ENCODE measurements at places on chromosomes 1 and 21.

DNA sequence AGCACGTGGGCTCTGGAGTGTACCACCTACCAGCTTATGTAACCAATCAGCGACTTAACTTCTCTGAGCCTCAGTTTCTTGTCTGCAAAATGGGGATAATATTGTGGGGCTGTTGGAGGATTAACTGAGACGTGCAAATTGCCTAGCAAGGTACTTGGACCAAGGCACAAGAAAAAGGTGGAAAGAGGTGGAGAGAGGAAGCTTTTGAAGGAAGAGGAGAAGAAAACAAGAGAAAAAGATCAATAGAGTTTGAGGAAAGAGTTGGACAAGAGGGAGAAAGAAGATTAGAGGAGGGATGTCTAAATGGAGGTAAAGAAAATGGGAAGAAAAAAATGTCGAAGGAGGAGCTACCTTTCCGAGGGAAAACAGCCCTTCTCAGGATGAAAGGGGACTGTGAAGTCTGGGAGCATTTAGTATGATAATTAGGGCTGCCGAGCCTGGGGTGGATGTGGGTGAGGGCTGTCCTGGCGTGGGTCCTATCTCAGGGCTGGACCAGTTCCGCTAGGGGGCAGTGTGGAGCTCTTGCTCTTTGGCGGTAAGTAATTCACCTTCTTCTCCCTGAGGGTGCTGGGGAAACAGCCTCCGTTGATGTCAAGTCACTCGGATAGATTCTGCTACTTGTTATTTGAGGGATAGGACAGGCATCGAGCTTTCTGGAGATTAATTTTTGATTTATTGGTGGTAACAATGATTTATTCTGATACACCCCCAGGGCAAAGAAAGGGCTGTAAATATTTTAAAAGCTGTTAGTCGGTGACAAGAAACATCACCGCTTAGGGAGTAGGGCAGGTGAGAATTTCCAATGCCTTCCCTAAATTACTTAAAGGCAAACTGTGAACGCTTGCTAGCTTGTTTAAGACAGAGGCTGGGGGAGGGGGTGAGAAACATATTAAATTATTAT lies 79.0 kb upstream of the NFASC start:
- peak; percentile 68 for DNase-seq

DNA sequence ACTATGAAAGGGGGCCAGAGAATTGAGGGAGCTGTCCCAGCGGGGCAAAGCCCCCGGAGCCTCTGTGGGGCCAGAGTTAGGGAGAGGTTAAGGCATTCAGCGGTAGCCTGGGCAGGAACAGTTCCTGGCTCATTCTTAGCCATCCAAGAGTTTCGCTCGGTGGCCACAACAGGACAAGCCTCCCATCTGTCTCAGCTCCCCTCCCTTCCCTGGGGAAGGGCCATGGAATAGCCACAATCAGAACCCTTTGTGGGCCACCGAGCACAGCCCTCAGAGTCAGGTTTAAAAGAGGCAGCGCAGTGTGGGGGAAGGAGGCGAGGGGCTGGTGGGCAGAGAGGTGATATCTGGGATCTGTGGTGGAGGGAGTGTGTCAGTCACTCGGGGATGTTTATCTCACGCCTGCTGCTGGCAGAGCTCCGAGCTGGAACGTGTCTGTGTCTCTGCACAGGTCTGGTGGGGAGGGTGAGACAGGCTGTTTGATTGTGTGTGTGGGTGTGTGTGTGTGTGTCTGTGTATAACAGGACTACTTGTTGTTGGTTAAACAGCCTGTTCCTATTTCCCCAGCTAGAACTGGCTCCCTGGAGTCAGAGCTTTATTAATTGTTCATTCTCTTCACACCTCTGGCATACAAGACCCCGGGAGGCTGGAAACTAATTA lies 49.6 kb upstream of the GOLT1A start:
- no peak for DNase-seq

DNA sequence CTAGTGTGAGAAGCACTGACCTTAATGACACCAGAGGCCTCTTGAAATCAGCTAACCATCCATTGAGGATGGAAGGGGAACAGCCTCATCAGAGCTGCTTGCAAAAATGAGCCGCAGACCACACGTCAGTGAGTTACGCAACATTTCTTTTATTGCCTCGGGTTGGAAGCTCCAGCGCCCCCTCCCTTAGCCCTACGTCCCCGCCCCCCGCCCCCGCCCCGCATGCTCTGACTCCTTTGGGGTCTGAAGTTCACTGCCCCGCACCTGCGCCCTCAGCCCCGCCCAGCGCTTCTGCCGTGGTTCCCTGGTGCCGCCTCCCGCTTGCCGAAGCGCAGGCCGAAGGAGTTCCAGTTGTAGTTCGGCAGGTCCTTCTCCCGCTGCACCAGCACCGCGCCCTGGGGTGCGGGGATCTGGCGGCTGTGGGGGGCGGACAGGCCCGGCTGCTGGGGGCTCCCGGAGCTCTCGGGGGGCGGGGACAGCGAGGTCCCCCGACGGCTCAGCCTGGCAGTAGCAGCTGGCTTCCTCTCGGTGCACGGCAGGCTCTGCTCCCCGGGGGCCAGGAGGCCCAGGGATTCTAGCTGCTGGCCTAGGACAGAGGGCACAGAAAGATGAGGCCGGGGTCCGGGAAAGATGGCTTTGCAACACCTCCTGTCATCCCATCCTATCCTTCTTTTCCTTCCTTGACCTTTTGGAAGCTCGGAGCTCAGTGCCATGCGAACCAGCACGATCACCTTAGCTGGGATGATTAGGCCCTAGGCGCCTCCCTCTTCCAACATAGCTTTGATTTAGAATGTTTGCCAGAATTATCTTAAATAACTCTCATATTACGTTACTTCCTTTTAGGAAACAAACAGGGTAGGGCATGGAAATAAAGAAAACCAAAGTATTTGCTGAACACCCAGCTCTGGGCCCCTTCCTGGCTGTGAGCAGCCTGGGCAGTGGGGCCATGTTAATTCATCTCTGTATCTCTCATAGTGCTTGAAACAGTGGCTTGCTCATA lies 5.8 kb downstream of the KISS1 start:
- DNase-seq = no peak

DNA sequence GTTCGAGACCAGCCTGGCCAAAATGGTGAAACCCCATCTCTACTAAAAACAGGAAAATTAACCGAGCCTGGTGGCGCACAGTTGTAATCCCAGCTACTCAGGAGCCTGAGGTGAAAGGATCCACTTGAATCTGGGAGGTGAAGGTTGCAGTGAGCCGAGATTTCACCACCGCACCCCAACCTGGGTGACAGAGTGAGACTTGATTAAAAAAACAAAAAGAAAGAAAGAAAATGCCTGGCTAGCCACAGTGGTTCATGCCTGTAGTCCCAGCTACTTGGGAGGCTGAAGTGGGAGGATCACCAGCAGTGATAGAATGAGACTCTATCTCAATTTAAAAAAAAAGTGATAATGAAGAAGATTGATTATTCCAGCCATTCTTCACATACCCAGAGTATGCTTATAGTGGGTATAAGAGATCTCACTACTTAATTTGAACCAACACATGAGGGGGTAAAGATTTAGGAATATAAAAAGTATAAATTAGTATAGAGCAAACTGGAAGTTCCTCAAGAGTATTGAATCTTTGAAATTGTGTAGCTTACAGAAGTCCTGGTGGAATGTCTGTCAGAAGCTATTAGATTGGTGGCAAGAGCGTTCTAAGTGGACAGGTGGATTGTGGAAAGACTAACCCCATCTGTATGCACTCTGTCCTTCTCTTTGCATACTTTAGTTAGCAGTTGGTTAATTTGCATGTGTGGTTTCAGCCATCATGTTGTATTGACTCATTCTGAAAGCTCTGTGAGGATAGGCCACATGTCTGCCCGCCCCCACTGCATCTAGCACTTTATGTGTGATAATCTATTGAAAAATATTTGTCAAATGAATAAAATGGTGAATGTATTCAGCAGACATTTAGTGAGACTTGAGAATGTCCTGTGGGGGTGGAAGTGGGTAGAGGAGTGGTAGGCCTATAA lies 25.0 kb downstream of the RLF start:
- DNase-seq = peak; percentile 35

DNA sequence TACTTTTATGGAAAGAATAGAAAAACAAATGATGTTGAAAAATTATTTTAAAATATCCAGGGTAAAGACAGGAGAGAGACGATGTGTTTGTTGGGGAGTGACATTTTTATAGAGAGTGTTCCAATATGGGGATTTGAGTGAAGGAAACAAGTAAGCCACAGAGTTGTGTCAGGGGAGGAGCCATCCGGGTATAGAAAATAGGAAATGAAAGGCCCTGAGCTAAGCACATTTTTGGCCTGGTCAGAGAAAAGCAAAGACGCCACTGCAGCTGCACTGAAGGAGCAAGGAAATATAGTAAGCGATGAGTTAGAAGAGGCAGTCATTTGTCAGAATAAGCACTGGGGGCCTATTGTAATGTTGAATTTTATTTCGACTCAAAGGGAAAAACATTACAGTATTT lies 107.3 kb upstream of the ADGRL4 start:
- DNase-seq = no peak

DNA sequence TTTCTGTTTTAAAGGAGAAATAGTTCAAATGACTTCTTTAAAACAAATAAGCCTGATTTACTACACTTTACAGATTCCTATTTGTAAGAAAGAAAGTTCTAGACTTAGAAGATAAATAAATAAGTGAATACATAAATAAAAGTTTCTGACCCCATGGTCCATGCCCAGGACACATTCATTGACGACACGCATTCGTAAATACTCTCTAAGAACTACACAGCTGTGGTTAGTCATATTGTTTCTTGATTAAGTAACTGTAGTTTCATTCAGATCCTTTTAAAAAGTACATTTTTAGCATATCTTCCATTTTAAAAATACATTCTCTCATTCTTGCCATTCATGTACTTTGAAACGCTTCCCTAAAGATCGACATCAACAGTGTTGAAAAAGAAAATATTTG lies 497.4 kb downstream of the SETD4 start:
- DNase-seq = no peak

DNA sequence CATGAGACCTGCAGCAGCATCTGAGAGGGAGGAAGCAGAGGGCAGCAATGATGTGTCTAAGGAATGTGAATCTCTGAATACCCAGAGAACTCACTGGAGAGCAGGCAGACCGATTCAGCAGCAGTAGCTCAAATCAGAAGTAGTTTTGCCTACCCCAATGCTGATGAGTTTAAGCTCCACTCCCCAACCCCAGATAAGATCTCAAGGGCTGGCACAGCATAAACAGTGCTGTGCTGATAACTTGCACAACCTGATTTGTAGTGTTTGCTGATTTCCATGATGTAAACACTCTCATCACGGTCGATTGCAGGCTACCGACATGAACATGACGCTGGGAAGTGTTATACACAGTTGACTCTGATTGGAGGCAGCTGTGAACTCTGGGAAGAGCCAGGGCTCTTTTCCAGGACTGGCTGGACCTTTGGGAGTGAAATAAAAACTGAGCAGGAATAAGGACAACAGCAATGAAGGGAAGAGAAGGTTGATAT lies 11.2 kb upstream of the HMGCS2 start:
- DNase-seq = no peak

GRCh38 chr1:226436855-226437491 lies 29.1 kb upstream of the PARP1 start:
- DNase-seq = no peak

- no peak for DNase-seq
These were observed 55.3 kb upstream of the RCC1 start for GRCh38 chr1:28450561-28450960.

- no peak for DNase-seq
These were observed 19.3 kb upstream of the ACTA1 start for GRCh38 chr1:229452956-229453801.

- no peak for DNase-seq
These were observed 292.9 kb downstream of the PTGER3 start for GRCh38 chr1:70754701-70755100.

DNA sequence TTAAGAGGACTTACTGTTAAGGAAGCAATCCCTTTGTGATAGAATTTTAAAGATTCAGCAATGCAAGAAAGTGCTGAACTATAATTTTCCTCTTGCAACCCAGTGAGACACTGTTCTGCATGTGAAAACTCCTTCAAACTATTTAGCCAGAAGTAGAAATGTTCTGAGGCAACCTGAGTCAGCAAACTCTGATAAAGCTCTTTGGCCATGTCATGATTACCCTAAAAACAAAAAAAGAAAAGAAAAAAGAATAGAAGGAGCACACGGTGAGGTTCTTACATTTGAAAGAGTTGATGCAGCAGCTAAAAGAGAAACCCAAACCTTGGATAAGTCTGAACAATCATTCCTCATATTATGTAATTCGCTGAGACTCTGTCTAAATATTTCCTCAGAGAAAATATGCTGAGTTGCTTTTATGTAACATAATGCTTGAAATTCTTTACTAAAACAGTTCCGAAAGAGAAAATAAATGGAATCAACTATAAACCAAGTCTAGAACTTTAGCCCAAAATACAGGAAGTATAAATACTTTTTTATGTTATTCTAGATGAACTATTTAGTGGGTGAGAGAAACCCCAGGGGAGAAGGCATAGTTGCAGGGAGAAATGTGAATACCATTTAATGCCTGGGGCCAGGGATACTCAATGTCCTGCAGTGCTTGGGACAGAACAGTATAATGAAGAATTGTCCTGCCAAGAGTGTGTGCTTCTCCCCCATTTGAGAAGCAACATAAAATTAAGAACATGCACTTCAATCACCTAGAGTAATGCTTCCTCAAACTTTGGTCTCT lies 60.0 kb downstream of the INTS7 start:
- no peak for DNase-seq

DNA sequence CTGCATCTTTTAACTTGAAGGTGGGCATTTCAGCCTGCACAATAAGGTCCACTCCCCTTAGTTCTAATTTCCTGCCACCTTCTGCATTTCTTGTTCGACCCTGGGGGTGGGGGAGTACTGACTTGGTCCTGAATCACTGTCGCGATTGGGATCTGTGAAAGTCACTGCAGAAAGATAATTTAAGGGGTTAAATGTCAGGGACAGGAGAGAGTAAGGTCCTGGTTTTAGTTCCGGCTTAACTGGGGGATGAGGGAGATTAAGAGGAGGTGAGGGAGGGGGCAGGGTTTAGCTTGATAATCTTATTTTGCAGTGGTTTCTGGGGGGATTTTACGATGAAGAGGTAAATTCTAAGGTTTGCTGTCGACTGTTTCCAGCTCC lies 128.1 kb downstream of the MRPS6 start:
- DNase-seq = no peak

DNA sequence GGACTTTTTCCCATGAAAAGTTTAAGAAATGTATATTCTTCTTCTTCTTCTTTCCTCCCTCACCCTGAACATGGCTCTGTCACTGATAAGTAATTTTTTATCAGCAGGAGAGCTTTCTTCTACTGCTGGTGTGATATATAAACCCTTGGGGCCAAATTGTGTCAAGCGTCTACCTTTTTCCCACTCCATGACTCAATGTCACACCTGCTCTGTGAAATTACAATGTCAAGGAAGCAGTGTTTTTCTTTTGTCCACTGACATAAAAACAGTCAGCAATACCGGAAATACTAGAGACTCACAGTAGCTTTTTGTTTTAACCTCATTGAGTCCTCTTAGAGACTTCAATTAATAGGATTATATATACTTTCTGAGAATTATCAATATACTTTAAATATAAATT lies 416.2 kb upstream of the ADGRL4 start:
- no peak for DNase-seq

GRCh38 chr1:247294282-247294681 lies 37.4 kb downstream of the ZNF496 start:
- DNase-seq = no peak

GRCh38 chr21:33332143-33332542 lies 7.4 kb downstream of the IFNAR1 start:
- DNase-seq = no peak

Measured in activated T-helper 9 cell treated with anti-CD3 and anti-CD28 coated beads, Interleukin-2, amount 50 U/mL, for 16 hours (primary cell).